ENCODE measurements at places on chromosomes 12 and 14.

- DNase-seq: peak; percentile 9
These were observed 950.7 kb upstream of the FLRT2 start for GRCh38 chr14:84579292-84579691.

- DNase-seq: no peak
These were observed 189.7 kb downstream of the TTC7B start for GRCh38 chr14:90626550-90626949.

DNA sequence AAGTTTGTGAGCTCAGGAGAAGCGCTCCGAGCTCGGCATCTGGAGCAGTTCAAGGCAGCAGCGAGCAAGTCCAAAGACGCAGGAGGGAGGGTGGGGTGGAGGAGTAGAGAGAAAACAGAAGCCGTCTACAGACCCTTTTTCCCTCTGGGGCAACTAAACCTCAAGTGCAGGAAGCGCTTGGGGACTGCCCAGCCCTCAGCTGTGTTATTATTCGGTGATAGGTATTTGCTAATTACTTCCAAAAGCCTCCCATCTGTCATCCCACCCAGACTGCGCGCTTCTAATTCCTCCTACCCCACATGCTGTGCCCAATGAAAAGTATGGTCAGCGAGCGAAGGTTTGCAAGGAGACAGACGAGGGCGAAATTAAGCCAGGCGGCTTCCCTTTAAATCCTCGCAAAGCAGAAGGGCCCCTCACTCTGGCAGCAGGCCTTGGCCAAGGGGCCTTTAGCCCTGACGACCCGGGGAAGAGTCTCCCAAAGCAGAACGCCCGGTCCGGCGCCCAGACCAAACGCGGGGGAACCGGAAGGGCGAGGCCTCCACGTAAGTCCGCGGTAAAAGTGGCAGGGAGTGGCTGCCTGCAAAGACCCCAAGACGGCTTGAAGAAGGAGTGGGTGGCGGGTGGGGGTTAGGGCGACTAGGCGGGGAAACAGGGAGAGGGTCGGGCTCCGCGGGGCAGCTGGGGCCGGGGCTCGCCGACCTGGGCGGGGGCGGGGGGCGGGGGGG is 507 bp upstream of the CD9 start:
- peak; percentile 53 for DNase-seq

- no peak for DNase-seq
These were observed 65.1 kb upstream of the GPATCH2L start for GRCh38 chr14:76086636-76087035.

- no peak for DNase-seq
These were observed 11.4 kb downstream of the SLC7A8 start for GRCh38 chr14:23172096-23172495.

DNA sequence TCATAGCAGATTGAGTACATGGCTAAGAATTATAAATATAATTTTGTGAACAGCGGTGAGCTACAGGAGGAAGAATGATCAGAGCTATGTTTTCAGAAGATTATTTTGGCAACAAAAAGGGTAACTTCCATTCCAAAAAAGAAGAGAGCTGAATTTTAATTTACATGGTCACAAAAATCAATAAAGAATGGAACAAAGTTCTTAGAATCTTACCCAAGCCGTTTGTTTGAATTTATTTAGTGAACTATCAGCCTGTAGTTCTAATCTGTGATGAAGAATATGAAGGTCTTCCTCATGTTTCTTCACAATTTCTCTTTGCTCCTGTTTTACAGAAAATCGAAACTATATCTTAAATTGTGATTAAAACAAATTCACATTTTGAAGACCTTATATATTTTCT is 54.4 kb upstream of the C12orf50 start:
- no peak for DNase-seq

DNA sequence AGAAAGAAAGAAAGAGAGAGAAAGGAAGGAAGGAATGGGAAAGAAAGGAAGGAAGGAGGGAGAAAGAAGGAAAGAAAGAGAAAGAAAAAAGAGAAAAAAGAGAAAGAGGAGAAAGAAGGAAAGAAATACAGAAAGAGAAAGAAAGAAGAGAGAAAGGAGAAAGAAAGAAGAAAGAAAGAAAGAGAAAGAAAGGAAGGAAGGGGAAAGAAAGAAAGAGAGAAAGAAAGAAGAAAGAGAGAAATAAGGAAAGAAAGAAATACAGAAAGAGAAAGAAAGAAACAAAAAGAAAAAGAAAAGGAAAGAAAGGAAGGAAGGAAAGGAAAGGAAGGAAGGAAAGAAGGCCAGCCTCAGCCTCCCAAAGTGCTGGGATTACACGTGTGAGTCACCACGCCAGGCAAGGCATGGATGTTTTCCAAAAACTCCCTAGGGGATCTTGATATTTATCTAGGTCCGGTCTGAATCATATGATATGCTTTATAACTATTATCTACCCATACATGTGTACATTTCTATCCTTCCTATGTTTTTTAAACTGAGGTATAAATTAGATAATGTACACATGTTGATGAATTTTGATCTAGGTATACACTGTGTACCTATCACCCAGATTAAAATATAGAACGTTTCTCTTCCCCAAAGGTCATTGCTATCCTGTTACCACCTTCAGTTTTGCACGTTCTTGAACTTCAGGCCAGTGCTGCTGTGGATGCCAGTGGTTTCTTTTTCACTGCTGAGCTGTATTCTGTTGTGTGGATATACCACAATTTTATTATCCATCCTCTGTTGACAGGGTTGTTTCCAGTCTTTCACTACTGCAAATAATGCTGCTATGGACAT is 177.9 kb downstream of the RBM19 start:
- peak; percentile 53 for DNase-seq

DNA sequence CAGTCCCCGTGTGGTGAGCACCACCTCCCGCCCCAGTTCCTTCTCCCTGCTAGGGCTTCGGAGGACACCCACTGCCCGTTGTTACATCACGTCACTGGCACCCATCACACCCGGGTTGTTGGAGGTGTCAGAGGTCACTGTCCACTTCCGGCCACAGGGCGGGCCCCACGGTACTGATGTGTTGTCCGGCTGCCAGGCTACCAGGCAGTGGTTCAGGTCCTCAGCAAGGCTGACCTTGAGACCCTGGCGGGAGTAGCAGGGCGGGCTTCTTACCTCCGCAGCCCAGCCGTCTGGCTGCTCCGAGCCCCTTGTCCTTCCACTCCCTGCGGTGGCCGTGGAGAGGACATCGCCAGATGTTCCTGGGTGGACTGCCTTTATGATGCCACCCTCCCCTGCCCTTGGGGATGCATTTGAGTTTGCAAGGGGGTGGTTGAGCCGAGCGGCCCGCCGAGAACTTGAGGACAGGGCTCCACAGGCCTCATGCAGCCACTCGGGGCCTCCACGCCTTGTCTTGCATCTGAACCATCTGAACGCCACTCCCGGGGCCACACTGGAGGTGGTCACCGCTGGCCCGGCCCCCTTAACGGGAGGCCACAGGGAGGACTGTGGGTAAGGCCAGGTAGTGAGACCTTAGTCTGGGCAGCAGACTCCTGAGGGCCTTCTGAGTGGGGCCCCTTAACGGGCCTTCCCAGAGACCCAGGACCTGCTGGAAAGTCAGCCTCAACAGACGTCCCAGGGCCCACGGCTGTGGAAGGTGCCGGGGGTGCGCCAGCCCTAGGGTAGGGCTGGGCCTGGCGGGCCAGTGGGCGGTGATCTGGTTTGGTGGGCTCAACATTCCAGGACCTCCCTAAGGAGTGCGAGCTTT is 27.1 kb upstream of the PLD4 start:
- no peak for DNase-seq

Data from choroid plexus epithelial cell (primary cell).